ENCODE measurements at places on chromosomes 12 and 14.

GRCh38 chr14:94890785-94891184 lies 120.9 kb upstream of the GSC start:
- no peak for DNase-seq

DNA sequence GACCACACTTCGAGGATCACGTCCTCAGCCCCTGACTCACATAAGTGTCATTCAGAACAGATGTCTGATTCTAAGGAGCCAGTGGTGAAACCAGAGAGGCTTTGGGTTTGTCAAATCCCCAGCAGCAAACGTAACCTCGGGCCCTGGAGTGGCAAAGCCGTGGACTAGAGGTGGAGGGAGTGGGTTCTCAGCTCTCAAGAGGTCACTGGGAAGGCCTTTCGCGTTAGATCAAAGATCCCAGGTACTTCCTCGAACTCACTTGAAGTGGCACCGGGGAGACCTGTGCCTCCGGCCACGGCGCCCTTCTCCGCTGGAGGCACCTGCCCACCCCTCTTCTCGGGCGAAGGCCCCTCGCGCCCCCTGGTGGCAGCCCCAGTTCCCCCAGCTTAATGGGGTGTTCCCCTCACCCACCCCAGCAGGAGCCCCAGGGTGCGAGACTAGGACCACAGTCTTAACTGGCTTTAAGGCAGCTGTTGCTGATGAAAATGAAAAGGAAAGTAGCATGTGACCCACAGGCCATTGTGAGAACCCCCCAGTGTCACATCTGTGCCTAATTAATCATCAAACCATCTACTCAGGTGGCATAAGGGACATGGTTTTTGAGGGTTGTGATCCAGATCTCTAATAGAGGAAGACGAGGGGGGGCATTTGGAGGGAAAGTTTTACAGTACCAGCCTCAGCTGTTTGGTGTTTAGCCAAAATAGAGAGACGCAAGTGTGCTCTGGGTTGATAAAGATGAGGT lies 672 bp upstream of the ESR2 start:
- DNase-seq: peak; percentile 67

- DNase-seq: no peak
These were observed 171.0 kb upstream of the DAAM1 start for GRCh38 chr14:59017285-59017965.

DNA sequence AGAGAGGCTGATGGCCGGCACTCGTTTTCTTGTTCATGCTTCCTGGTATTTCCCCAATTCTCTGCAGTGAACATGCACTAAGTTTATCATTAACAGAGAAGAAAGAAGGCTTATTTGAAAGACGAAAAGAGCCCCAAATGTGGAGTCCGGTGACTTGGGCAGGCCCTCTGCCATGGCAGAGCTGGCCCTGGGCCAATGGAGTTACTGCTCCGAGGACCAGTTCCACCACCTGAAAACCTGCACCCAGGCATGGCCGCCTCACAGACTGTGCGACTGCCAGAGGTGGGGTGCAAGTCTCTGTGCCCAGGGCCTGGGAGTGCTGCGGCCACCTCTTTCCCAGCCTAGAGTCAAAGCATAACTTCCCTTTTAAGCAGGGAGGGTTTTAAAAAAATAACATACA lies 24.9 kb downstream of the DEGS2 start:
- DNase-seq: no peak

GRCh38 chr12:99195474-99195873 lies 452.1 kb upstream of the GARIN6 start:
- DNase-seq: no peak

- DNase-seq: no peak
These were observed 56.3 kb downstream of the SLC4A8 start for GRCh38 chr12:51480978-51481377.

DNA sequence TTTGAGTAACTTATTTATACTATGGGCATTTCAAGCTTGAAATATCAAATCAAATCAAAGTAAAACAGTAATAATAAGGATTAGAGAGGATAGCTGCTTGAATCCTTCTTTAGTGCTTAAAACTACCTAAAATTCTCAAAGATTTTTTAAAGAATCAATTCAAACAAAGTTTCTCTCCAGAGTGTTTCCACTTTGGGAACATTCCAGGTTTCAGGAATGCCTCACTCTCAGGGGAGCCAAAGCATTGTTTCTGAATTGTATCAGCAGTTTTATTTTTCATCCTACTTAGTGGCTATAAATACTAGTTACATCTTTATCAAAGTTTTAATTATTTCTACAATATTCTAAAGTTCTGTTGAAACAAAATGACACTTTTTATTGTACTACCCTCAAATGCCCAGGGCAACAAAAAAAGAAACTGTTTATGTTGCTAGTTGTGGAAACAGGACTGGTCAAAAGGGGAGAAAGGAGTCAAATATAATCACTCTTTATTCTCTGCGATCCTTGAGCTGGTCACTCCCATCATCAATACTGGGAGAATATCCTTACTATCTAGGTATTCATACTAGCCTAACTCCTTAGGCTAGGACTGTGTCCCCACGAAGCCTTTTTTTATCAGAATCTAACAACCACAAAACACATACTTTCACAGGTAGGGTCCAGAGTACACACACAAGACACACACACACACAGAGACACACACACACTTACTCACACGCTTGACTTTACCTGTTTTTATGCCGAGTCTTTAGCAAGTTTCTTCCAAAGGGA lies 598 bp downstream of the RASSF9 start:
- no peak for DNase-seq

GRCh38 chr12:6723607-6724408 lies at the start of gene COPS7A:
Gene COPS7A, plus strand, starts transcription at chr12:6724046. Its CDS starts 611 bp downstream, at chr12:6724657.
- DNase-seq: peak; percentile 89

GRCh38 chr12:65308601-65309071 lies 30.2 kb downstream of the MSRB3 start:
- no peak for DNase-seq

- no peak for DNase-seq
These were observed 17.5 kb downstream of the ZNF664 start for GRCh38 chr12:123990511-123990910.

- no peak for DNase-seq
These were observed 166.1 kb upstream of the SLC16A7 start for GRCh38 chr12:59429766-59430165.

GRCh38 chr14:64190974-64191502 lies 103.1 kb downstream of the ESR2 start:
- DNase-seq: no peak

GRCh38 chr14:77344377-77344996 lies 23.7 kb downstream of the GSTZ1 start:
- DNase-seq: no peak

DNA sequence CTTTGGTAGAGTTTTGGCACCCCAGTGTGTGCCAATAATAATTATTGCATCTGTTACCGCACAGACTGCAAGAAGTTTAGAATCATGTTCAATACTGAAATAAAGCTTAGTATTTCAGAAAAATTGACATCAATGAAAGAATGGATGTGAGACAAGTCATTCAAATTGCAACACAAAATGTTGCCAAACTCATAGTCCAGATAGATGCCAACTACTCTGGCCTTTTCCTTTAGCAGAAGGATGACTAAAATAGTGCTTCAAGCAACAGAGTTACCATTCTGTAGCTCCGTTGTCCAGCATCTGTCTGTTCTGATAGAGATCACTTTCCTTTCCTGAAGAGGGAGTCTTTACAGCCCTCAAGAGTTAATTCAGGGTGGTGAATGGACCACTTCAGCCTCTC lies 77.5 kb downstream of the LIN7A start:
- no peak for DNase-seq

- no peak for DNase-seq
These were observed 4.8 kb upstream of the ING4 start for GRCh38 chr12:6667559-6668210.

DNA sequence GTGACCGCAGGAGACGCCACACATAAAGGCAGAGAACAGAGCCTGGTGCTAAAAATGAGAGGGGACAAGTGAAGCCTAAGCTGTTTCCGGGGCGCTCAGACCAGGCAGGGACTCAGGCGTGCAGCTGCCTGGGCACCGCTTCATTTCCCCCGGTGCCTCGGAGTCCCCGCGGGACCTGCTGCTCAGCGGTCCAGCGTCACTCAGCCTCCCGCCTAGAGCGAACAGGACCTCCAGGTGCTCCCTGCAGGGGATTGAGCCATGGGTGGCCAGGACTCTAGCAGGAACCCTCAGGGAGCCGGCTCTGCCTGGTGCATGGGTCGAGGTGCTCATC lies 31.0 kb downstream of the CCDC85C start:
- DNase-seq: no peak

GRCh38 chr12:109764123-109764522 lies 50.5 kb downstream of the FAM222A start:
- no peak for DNase-seq

GRCh38 chr14:24712909-24713308 lies 78.9 kb upstream of the GZMB start:
- DNase-seq: no peak

DNA sequence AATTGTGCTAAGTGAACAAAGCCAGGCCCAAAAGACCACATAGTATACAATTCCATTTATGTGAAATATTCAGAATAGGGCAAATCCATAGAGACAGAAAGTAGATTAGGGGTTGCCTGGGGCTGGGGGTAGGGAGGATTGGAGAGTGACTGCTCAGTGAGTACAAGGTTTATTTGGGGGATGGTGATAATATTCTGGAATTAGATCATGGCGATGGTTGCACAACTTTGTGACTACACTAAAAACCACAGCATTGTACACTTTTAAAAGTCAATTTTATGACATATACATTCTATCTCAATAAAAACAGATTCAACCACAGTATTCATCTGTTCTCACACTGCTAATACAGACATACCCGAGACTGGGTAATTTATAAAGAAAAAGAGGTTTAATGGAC lies 68.7 kb upstream of the MAP1LC3B2 start:
- no peak for DNase-seq

- no peak for DNase-seq
These were observed 110.1 kb upstream of the TMEM132D start for GRCh38 chr12:130013771-130014484.

- DNase-seq: no peak
These were observed 36.5 kb downstream of the NCKAP5L start for GRCh38 chr12:49791700-49792099.

- no peak for DNase-seq
These were observed 109.6 kb downstream of the EML5 start for GRCh38 chr14:88683119-88683518.

- DNase-seq: no peak
These were observed 94.4 kb downstream of the CRACR2A start for GRCh38 chr12:3658327-3659163.

DNA sequence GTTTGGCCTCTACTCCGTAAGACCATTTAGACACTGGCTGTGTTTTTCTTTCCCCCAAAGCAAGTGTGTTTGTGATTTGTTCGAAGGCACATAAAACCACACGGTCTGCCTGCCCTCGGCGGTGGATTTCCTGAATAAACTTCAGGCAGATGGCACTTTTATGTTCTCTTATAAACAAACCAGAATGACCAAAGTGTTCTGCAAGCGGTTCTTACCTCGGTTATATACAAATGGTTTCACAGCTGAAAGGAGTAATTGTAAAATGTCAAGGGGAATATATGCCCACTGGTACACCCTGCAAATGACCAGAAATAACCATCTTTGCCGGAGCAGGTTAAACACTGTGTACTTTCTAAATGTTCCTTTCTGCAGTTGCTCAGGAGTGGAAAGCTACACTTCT lies 1475.8 kb upstream of the TMEM132C start:
- no peak for DNase-seq

DNA sequence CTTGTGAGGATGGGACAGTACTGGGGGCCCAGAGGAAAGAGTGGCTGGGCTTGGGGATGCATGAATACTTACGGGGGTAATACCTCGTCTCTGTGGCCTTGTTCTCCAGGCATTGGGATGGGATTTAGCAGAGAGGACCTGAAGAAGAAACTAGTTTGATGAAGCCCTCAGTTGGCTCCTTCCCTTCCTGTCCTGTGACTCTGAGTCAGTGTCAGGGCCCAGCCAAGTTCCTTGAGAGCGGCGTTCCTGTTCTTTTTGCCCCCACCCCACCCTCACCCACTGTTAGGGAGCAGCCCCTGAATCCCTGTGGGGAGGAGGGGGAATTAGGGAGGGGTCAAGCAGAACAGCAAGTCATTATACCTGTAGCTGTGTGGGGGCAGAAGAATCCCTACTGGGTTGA lies 5.2 kb upstream of the LRP1-AS start:
- DNase-seq: no peak

GRCh38 chr14:78302841-78303240 lies 132.7 kb downstream of the NRXN3 start:
- DNase-seq: no peak

DNA sequence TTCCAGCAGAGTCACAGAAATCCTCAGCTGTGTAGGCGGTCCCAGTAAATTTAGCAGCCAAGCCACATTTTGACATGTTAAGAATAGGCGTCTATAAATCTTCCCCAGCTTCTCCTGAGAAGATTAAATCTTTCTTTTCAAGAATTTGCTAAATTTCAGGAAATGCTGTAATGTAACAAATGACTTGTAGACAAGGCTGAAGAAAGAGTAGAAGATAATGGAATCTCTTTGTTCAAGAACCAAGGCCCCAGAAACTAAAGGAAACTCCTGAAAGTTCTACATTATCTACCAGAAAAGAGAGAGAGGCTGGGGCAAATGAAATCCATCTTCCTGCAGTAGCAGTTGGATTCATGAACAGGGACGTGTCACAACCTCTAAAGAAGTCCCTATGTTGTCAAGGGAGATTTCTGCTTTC lies 760.3 kb downstream of the NOVA1 start:
- DNase-seq: no peak

DNA sequence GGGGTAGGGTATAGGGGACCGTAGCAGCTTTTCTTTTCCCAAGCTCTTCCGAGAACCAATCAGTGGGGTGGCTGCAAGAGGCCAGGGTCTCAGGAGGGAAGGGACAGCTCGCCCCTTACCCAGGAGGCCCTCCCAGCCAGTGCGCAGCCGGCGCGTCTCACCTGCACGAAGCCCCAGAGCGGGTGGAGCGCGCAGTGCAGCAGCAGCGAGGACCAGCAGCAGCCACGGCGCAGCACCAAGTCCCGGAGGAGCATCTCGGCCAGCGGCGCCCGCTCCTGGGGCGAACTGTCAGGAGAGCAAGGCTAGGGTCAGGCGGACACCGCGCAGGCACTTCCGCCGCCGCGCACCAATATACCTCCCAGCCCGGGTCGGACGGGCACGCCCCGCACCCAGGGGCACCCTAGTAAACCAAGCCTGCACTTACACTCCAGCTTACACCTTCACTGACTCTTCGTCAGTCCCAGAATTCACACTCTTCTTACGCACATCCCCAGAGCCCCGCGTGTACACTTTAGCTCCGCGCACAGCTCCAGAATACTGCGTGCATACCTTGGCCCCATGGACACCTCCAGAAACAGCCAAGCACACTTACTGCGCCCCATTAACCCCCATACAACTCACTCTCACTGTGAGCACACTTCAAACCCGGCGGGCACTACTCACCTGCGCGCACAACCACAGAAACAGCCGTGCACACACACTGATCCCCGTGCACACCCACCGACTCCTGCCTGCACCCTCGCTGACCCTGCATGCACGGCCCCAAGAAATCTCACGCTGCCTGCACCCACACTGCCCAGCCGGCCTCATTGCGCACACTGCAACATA lies 606 bp downstream of the PRIMA1 start:
- DNase-seq: no peak

GRCh38 chr12:124369055-124369826 lies 74.3 kb downstream of the RFLNA start:
- DNase-seq: no peak

GRCh38 chr12:40263616-40264409 lies 39.0 kb downstream of the LRRK2 start:
- no peak for DNase-seq
